ENCODE measurements at places on chromosomes 7 and 10.

DNA sequence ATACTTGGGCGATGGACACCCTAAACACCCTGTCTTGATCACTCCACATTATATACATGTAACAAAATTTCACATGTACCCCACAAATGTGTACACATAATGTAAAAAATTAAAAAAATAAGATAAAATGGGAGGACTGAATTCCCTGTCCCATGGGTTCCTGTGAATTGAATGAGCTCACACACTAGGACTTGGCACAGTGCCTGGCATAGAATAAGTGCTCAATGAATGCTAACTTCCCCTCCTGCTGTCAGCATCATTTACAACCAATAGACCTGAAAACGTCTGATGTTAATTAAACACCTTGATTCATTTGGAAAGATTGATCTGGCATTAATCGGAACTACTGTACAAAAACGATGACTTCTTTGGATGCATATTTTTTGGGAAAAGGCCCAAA lies 117.3 kb upstream of the ZNF438 start:
- no peak for DNase-seq

GRCh38 chr10:113348694-113349093 lies 204.2 kb upstream of the HABP2 start:
- DNase-seq = no peak

DNA sequence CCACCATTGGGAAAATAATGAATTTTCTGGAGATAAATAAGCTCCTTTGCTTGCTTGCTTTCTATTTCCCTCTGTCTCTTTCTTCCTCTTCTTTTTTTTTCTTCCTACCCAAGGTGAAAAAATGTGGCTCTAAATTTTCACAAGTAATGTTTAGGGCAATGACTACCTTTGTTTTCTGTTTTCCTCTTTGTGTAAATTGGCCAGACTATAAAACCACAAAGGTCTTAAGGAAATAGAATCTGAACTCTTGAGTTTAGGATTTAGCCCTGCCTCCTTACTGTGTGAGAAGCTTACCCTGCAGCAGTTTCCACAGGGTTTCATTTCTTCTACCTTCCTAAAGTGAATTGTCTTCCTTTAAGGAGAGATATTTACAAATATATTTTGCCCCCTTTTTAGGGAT lies 330.4 kb downstream of the ARL4A start:
- DNase-seq = no peak

GRCh38 chr10:117720931-117721835 lies 178.6 kb downstream of the EMX2 start:
- peak; percentile 54 for DNase-seq

- no peak for DNase-seq
These were observed 33.4 kb downstream of the C10orf71 start for GRCh38 chr10:49332333-49332732.

DNA sequence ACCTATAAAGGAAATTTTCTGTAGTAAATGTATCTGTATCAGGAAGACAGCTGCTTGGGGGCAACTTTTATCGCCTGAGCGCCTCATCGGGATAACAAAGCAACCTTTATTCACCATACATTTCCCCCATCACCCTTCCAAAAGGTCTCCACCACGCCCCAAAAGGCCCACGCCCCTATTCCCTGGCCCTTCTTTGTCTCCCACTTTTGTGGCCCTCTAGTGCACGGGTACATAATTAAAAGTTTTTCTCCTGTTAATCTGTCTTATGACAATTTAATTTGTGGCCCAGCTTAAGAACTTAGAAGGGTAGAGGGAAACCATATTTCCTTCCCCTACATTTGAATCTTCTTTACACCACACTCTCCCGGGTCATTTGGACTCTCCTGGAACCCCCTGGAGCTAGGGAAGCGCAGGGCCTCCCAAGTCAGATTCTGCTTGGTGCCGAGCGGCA lies 625 bp downstream of the RP9 start:
- DNase-seq = no peak

DNA sequence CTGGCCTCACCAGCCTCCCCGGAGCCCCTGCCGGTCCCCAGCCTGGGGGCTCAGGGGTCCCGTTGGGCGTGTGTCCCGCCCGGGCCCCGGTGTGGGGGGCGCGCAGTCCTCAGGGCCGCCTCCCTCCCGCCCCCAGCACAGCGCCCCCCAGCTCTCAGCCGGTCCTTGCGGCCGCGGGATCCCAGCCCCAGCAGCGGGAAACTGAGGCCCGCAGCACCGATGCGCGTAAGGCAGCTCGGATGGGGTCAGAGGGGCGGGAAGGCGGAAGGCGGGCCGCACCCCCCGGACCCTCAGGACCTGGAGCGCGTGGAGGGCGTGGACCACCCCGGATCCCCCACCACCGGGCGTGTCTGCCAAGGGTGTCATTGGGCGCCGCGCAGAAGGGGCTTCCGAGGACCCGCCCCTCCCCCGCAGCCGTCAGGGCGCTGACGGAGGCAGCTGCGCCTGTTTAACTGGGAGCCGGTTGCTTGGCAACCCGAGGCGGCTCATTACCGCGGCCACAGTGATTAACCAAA lies 14.9 kb downstream of the UNCX start:
- DNase-seq = no peak

GRCh38 chr7:132770055-132770454 lies 193.8 kb upstream of the PLXNA4 start:
- DNase-seq = no peak

DNA sequence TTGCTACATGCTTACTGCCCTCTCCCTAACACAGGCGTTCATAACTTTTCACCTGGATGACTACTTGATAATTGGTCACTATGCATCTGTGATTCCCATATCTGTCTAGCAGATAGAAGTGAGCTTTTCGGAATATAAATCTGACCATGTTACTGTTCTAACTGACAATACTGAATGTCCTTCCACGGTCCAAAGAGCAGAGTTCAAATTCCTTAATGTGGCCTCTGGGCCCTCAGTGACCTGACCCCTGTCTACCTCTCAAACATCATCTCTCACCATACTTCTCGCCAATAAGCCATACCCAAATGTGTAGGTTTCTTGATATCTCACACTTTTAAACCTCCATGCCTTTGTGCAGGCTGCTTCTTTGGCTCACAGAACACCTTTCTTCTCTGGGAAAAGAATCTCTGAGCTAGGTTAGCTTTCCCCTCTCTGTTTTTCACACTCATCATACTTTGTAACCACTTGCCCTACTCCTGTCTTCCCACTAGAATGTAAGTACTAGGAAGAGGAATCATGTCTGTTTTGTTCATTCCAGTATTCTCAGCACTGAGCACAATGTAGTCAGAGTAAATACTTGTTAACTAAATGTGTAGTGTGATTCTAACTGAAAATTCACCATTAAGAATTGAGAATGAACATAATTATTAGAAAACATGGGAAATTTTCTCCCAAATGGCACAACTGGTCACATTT lies 39.2 kb upstream of the LRRC17 start:
- no peak for DNase-seq

- peak; percentile 41 for DNase-seq
These were observed 94.0 kb upstream of the ZMIZ1 start for GRCh38 chr10:78974617-78975317.

DNA sequence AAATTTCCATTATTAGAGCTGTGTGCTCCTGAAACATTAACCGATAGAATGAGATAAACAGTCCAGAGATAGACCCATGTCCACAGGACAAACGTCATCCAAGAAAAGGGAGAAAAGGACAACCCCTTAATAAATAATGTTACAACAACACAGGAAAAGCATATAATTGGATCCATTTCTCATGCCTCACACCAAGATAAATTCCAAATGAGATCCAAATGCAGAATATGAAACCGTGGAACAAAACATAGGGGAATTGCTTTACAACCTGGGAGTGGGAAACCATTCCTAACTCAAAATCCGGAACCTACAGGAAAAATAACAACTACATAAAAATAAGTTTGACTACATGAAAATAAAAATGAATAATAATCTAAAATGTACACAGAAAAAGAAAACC lies 22.4 kb upstream of the NEBL start:
- no peak for DNase-seq

DNA sequence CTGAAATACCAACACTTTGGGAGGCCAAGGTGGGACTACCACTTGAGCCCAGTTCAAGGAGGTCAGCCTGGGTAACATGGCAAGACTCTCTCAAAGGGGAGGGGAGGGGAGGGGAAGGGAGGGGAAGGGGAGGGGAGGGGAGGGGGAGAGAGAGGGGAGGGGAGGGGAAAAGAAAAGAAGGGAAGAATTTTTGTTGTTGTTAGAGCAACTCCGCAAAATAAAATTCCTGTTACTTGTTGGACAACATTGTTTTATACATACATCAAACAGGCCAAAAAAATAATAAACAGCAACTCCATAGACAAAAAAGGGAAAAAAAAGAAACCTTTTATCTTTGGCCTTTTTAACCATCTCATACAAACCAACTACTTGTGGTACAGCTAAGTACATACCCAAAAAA lies 57.3 kb upstream of the TRIM24 start:
- DNase-seq = no peak

- no peak for DNase-seq
These were observed 67.0 kb downstream of the MDFIC start for GRCh38 chr7:114988755-114989375.

DNA sequence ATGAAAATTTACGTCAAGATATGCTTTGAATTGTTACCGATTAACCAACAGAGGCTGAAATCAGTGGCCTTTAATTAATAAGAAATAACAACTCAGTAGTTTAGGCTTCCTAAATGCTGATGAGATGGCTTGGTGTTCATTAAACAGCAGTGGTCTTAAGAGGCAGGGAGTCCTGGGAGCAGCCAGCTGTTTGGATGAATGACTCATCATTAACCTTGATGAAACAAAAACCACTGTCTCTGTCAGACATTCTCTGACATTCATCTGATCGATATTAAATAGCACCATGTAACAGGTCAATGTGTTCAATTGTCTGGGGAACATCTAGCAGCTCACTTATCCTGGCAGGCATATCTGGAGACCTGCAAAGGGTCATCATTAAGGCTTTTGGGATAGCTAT lies 234.2 kb upstream of the LRRN3 start:
- DNase-seq = no peak

GRCh38 chr10:4046712-4047354 lies 261.8 kb upstream of the KLF6 start:
- no peak for DNase-seq

DNA sequence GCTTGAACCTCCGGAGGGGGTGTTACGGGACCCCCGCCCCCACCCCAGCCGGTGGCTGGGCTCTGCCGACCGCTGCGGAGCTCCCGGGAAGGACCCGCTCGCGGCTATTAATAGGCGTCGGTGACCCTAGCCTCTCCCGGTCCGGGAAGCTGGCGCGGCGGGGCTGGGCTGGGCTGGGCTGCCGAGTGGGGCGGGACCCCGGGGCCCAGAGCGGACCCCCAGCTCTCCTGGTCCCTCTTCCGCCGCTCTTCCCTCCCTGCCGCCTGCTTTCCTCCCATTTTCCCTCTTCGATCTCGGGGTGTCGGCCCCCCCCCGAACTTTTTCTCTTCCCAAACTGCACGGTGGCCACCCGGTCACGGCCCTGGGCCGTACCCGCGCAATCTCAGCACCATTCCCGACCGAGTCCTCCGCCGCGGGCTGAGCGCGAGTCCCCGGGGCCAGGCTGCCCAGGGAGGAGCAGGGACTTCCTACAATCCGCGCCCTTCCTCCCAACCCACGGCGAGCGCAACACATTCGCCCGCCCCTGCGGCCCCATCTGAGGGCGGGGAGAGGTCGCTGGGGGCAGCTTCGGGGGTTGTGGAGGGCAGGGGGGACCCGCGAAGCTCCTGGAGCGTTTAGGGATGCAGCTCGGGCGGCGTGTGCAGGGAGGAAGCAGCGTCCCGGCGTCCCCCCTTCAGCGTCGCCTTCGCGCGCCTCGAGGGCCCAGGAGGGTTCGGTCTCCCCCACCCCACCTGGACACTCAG lies 3.1 kb upstream of the ELFN1 start:
- peak; percentile 26 for DNase-seq

DNA sequence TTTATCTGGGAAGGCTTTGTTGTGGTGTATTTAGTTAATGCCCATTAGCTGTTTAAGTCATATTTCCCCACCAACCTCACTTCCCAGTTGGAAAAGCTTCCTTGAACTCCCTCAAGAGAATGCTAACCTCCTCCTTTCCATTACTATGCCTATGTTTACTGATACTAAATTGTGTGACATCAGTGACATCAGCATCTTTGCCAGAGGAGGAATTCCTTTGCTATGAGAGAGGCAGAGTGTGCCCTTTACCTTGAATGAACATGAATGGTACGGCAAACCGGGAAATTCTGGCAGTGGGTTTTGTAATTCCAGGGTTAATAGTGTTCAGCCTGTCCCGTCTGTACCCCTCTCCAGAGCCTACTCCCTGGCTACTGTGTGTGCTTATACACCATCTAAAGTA lies 22.1 kb upstream of the GLCCI1 start:
- DNase-seq = no peak

DNA sequence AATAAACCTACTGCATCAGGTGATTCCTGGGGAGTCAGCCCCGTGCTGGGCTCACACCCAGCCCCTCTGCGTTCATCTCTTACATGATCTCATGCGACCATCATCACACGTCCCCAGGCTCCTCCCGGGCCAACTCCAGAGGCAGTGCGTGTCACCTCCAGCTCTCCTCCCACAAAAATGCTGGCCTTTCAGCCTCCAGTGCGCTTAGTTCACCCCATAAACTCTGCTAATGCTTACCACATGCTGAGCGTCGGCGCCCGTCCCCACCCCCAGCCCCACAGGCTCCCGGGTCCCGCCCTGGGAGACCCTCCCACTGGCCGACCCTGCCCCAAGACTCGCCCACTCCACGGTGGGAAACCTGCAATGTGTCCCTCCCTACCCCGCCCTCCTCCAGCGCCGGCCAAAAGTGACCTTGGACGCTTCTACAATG lies 816 bp upstream of the SDK1 start:
- peak; percentile 11 for DNase-seq

GRCh38 chr7:106979551-106980357 lies 64.8 kb upstream of the PRKAR2B start:
- no peak for DNase-seq

DNA sequence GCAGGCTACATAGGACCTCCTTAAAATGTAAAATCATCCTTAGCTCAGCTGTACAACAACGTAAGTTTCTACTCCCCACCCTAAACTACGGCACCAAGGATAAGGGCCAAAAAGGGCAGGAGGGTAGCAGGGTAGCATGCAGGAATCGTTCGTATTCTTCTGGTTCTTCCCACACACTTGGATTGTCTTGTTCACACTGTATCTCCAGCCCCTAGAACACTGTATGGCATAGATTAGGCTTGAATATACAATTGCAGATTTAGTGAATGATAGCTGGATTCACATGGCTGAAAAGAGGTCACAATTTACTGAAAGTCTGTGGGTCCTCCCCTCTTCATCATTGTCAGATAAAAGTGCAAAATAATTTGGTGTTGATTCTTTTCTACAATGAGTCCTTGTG lies 28.2 kb upstream of the PRKAR2B start:
- no peak for DNase-seq

GRCh38 chr10:99431190-99431760 lies 851 bp upstream of the GOT1 start:
- DNase-seq = no peak

GRCh38 chr10:116071453-116072148 lies 201.4 kb downstream of the GFRA1 start:
- no peak for DNase-seq

DNA sequence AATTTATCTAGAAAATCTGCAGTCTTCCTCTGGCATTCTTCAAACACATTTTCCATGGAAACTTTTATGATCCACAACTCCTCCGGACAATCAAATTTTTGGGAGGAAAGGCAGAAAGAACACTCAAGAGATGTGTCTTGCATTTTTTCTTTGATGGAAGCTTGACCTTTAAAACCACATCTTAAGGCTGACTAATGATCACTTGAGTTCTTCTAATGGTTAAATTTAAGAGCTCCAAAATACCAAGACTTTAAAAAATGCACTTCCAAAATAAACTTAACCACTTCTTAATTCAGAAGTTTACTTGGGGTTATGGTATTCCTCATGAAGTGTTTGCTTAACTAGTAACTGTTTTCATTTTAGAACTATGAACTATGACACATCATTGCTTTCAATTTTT lies 43.3 kb downstream of the ETV1 start:
- no peak for DNase-seq
